H1 (cell line): ENCODE measurements at places on chromosomes 11 and 22. TPM values are rescaled to one million over a fixed set of nuclear protein-coding genes. Genes with fewer than 3 reads are reported as not detected.
A peak's percentile ranks its signal among the peaks of the same experiment; 100 is the strongest.

DNA sequence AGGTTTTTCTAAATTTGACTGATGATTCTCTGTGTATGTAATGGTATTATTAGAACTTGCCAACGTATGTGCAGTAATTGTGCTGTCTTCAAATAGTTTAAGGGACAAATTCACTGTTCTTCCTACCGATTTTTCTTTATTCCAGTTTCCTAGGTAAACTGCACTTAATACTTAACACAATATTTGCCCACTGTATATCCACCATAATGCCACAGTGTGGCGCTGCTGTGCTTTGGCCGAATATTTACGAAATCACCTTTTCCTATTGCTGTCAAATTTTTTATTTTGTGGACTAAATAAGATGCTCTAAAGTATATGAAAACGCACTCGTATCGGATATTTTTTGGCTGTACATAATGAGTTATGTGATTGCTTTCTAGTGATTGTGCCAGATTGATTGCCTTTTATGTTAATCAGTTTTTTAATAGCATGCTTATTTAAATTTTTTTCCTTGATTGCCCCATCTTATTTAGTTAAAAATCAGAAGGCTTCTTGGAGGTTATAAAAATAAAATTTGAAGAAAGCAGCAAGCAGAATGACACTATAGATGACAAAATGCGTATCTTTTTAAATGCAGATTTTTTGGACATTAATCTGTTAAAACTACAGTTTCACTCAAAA is 10.5 kb downstream of the AASDHPPT start:
- H3K27me3 ChIP-seq = no peaks in the 10 kb centered on the region
- DNase-seq = no peak
- peaks cover 55% of the 10 kb centered on the region for H3K36me3 ChIP-seq
- no peaks in the 10 kb centered on the region for H3K4me1 ChIP-seq
- H3K4me3 ChIP-seq = no peak overlapping the region

- DNase-seq = no peak
- no peaks in the 10 kb centered on the region for H3K27me3 ChIP-seq
- H3K36me3 ChIP-seq = no peaks in the 10 kb centered on the region
- H3K4me1 ChIP-seq = no peaks in the 10 kb centered on the region
- no peak overlapping the region for H3K27ac ChIP-seq
- H3K4me3 ChIP-seq = no peak overlapping the region
These were observed 34.8 kb downstream of the EFCAB6 start for GRCh38 chr22:43777286-43777685.

DNA sequence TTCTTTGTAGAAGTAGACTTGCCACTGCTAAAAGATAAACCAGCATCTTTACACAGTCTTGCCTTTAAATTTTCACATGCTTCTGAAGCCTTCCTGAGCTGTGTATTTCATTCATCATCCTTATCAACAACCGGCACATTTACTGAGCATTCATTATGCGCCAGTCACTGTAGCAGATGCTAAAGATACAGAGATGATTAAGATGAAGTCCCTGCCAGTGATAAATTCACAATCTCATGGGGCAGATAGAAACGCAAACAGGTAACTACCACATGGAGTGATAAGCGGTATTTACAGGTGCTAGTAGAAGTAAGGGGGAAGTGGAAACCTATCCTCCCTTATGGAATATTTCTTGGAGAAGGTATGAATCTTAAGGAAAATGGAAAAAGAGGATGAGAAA is 67.2 kb downstream of the PRCP start:
- no peaks in the 10 kb centered on the region for H3K4me1 ChIP-seq
- no peaks in the 10 kb centered on the region for H3K36me3 ChIP-seq
- H3K27ac ChIP-seq = no peak overlapping the region
- no peak for DNase-seq

DNA sequence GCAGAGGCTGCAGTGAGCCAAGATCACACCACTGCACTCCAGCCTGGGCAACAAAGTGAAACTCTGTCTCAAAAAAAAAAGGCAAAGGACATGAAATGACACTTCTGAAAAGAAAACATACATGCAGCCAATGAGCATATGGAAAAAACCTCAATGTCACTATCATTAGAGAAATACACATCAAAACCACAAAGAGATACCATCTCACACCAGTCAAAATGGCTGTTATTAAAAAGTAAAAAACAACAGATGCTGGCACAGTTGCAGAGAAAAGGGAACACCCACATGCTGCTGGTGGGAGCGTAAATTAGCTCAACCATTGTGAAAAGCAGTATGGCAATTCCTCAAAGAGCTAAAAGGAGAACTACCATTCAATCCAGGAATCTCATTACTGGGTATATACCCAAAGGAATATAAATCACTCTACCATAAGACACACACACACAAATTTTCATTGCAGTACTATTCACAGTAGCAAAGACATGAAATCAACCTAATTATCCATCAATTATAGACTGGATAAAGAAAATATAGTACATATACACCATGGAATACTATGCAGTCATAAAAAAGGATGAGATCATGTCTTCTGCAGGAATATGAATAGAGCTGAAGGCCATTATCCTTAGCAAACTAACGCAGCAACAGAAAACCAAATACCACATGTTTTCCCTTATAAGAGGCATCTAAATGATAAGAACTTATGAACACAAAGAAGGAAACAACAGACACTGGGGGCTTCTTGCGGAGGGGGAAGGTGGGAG is 15.7 kb upstream of the C11orf58 start:
- H3K4me3 ChIP-seq = no peak overlapping the region
- DNase-seq = no peak
- no peaks in the 10 kb centered on the region for H3K36me3 ChIP-seq
- no peaks in the 10 kb centered on the region for H3K27me3 ChIP-seq
- no peak overlapping the region for H3K27ac ChIP-seq

GRCh38 chr11:63023841-63024648 is 8.4 kb upstream of the SLC22A8 start:
- no peaks in the 10 kb centered on the region for H3K27me3 ChIP-seq
- DNase-seq = peak; percentile 29
- H3K4me3 ChIP-seq = no peak overlapping the region
- H3K27ac ChIP-seq = no peak overlapping the region
- no peaks in the 10 kb centered on the region for H3K36me3 ChIP-seq
- peaks cover 7% of the 10 kb centered on the region for H3K4me1 ChIP-seq

Gene ANO5
- 4.6 and 5.0 TPM in 2 replicates for total RNA-seq

Gene HOATZ
- not detected in 2 replicates for total RNA-seq

DNA sequence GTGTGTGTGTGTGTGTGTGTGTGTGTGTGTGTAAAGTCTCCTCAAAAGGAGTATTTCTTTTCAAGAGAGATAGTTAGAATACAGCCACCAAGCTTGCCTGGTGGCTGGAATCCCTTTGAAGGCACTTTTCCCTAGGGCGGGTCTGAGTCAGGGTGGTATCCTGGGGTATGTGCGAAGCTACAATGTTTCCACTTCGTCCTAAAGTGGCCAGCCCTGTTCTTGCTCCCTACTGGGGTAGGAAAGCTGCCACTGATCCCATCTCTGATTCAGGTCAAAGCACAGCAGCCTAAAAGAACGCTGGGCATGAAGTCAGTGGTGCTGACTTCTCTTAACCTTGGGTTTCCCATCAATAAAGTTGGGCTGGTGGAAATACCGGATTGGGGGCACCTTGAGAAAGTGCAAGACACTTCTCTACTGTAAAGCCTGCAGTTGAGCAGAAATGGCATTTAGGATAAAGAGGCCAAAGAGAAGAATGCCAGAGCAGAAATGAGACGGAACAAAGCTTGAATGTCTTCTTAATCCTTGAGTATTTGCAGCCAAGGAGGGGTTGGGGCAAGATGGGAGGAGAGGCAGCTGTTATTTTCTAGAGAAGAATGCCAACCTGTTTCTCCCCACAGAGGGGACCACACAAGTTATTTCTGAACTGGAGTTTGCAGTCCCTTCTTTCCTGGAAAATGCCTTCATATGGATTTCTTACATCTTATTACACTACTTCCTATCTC is 35.3 kb downstream of the ZNRF3 start:
- DNase-seq = no peak
- no peak overlapping the region for H3K27ac ChIP-seq
- H3K36me3 ChIP-seq = no peaks in the 10 kb centered on the region
- H3K4me3 ChIP-seq = no peak overlapping the region
- peaks cover 22% of the 10 kb centered on the region for H3K4me1 ChIP-seq

DNA sequence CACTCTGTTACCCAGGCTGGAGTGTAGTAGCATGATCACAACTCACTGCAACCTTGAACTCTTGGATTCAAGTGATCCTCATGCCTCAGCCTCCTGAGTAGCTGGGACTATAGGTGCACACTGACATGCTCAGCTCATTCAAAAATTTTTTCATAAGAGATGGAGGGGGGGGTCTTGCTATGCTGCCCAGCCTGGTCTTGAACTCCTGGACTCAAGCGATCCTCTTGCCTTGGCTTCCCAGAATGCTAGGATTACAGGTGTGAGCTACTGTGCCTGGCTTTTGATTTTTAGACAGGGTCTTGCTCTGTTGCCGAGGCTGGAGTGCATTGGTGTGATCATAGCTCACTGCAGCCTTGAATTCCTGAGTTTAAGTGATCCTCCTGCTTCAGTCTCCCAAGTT is 14.0 kb downstream of the PRAME start:
- no peak overlapping the region for H3K27ac ChIP-seq
- no peaks in the 10 kb centered on the region for H3K4me1 ChIP-seq
- no peak overlapping the region for H3K4me3 ChIP-seq
- H3K27me3 ChIP-seq = peaks cover 32% of the 10 kb centered on the region
- no peak for DNase-seq

Gene C1QTNF5
- 1.5 and 2.2 TPM in 2 replicates for total RNA-seq
